Osteoblast (primary cell): ENCODE measurements at places on chromosomes 12 and 14.

GRCh38 chr14:54767139-54767431 is 135.5 kb downstream of the GCH1 start:
- DNase-seq = no peak

- peak; percentile 64 for DNase-seq
Observed at GRCh38 chr14:51053157-51053556, 41.7 kb downstream of the TRIM9 start.

GRCh38 chr14:72826039-72826438 is 67.9 kb downstream of the DPF3 start:
- no peak for DNase-seq

- peak; percentile 49 for DNase-seq
Observed at GRCh38 chr12:114678028-114678427, 5.9 kb downstream of the TBX3 start.

DNA sequence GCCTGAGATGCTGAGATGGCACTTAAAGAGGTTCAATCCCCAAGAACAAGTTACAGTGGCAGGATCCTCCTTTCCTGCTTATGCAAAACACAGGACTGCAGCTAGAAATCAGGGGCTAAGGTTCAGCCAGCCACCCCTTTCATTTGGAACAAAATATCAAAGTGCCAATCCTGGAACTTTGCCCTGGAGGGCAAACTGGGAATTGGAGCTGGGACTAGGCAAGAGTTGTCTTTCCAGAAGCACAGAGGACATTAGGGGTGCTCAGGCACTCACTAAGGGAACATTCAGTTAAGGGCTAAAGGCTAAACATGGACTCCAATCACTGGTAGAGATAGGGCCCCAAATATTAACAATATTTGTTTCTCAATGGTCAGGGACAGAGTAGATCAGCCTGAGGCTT is 237.2 kb downstream of the EMP1 start:
- DNase-seq = no peak

DNA sequence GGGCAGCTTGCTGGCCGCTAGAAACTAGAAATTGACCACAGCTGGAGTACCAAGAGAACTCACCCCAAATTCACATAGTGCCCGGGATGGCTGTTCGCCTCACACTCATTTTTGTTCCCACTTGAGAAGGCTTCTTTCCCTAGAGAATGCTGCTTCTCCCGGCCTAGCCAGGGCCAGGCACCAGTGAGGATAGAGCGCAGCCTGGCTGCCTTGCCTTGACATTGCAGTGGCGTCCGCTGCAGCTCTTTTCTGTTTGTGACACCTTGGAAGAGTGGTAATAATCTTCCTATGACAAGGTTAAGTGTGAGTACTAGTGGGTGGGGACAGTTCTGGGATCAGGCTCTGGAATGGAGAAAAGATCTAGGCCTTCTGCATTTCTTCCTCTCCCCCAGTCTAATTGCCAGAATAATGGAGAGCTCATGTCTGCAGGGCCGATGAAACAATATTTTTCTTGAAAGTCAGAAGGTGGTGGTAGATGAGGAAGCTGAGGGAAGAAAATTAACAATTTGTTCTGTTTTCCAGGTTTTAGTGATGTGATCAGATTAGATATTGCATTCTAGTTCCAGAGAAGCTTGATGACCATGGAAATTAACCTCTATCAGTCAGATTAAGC is 3.7 kb downstream of the TMEM253 start:
- DNase-seq = peak; percentile 94

- DNase-seq = peak; percentile 94
Observed at GRCh38 chr12:124236625-124237031, 58.3 kb upstream of the RFLNA start.

GRCh38 chr12:28870839-28871440 is 278.1 kb upstream of the FAR2 start:
- DNase-seq = no peak

DNA sequence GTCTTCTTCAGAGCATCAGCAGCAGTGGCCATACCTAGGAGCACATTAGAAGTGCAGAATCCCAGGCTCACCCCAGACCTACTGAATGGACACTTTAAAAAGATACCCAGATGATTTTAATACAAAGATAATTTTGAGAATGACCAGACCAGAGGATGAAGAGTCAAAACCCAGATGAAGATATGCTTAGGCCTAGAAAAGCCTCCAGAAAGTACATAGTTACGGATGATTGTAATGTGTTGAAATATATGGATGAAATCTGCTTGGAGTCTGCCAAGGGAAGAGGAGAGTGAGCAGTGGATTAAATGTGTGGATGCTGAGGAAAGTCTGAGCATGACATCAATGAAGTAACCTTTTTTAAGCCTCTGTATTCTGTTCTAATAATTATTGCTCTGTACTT is 245.7 kb downstream of the CNTN1 start:
- no peak for DNase-seq

- DNase-seq = no peak
Observed at GRCh38 chr14:68661226-68662225, 131.3 kb downstream of the ZFP36L1 start.

- peak; percentile 89 for DNase-seq
Observed at GRCh38 chr14:70981000-70981952, 74.0 kb downstream of the PCNX1 start.

- peak; percentile 83 for DNase-seq
Observed at GRCh38 chr14:100617410-100618317, 30.4 kb upstream of the BEGAIN start.

- DNase-seq = no peak
Observed at GRCh38 chr12:118463677-118464076, 87.3 kb downstream of the SUDS3 start.

DNA sequence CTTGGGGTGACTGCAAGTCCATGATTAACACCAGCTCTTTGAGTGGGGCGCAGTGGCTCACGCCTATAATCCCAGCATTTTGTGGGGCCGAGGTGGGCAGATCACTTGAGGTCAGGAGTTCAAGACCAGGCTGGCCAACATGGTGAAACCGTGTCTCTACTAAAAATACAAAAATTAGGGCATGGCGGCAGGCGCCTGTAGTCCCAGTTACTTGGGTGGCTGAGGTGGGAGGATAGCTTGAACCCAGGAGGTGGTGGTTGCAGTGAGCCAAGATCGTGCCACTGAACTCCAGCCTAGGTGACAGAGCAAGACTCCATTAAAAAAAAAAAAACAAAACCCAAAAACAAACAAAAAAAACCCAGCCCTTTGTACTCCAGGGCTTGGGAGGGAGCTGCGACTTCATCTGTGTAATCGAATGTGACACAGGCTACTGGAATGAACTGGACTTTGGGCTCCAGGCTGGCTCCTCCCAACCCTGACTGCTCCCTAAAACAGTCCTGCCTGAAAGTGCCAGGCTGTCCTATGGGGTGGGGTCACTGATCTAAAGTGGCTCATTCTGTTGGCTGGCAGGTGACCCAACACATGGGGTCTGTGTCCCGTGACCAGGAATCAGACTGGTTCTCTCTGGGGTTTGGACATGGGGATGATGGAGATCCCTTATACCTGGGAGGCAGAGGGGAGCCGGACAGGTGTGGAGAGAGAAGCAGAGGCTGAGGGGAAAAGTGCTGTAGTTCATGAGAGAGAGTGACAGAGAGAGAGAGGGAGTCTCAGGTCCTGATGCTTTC is 9.3 kb upstream of the C12orf43 start:
- peak; percentile 77 for DNase-seq

GRCh38 chr12:103397536-103397935 is 98.2 kb downstream of the C12orf42 start:
- no peak for DNase-seq

DNA sequence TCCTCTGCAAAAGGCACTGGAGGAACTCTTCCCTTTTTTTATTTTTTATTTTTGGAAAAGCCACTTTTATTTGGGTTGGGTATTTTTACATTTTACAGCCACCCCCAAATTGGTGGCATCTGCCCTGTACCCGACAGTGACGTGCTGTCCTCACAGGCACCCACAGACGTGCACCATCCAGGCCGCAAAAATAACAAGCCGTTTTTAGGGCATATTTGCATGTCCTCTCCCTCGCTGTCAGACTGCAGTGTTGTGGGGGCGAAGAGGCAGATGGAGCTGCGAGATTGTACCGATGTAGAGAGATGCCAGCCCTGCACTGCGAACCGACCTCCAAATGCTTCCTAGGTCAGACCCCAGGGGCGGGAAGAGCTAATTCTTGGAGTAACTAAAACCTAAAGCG is 12.2 kb downstream of the JDP2 start:
- no peak for DNase-seq

DNA sequence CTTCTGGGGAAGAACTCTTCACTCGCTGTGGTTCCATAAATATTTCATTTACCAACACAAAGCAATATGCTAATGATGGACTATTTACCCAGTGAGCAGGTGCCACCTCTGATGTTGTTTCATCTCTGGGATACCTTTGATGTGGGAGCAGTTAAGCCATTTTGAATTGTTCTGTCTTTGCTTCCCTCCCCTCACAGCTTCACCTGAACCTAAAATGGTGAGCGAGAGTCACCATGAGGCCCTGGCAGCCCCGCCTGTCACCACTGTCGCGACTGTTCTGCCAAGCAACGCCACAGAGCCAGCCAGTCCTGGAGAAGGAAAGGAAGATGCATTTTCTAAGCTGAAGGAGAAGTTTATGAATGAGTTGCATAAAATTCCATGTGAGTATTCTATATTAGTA is 352.7 kb downstream of the SYT1 start:
- no peak for DNase-seq

DNA sequence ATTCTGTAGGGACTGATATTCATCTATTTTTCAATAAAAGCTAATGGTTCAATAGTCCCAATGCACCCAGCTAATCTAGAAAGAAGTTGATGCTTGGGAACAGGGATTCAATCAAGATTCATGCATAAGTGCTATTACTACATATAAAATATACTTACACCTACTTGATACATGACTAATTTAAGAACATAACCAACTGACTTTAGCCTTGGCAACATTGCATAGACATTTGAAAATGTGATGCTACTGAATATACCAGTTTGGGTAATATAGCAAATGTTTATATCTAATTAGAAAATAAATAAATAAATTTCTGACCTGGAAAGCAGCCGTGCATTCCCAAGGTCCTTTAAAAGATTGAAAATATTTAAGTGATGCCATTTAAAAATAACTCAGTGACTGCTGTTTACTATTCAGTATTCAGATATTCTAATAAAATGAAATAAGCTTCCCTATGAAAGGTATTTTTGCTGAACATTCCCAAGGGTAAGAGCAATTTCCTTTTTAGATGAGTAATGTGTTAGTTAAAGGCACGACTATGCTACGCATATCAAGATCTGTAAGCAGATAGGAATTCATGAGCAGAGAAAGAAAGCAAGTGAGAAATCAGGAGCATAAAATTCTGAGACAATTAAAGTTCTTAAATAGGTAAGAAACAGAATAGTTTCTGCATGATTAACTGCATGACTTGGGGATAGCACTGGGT is 160.6 kb upstream of the SYT1 start:
- peak; percentile 69 for DNase-seq

DNA sequence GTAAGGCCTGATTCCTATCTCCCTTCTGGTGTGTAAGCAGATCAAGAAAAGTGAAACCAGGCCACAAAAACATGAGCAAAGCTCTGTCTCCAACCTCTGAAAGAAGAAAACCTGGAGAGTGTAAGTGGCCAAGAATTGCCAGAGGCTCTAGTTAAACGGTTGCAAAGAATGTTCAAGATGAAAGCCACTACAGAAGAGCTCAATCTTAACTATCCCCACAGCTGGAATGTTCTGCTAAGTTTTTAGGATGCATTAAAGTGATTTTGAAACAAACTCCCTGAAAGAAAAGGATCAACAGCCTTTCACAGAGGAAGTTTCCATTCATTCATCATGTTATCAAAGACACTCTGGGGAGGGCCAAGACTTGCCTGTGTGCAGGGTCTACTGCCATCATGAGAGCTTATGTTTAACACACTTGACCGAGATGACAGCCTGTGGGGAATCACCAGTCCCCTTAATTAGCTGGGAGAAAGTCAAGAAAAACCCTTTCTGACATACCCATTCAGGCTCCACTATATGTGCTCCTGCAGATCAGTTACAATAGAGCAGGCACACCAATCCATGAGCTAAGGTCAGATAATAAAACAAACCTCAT is 128.0 kb upstream of the OVCH1 start:
- DNase-seq = peak; percentile 3

DNA sequence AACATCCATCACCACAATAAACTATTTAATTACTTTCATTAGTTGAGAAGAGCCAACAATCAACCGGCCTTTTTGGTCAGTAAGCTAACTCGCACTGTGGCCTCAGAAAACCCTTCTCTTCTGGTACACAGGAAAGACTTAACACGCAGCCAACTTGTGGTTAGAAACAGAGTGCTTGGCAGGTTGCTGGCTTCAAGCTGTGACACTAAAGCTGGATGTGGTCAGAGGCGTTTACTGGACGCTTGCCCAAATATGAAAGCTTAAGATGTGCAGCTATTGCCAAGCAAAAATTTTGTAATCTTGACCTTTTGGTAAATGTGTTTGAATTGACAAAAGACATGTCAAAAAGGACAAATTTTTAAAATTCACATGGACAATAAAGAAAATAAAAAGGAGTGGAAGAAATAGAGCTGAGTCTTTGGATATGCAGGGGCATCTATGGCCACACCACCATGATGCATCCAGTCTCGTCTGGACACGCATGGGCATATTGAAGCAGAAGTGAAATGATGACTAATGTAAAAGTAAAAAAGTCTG is 2.6 kb upstream of the KLRK1 start:
- DNase-seq = peak; percentile 50

GRCh38 chr14:23694085-23694948 is 58.2 kb downstream of the DHRS2 start:
- no peak for DNase-seq

DNA sequence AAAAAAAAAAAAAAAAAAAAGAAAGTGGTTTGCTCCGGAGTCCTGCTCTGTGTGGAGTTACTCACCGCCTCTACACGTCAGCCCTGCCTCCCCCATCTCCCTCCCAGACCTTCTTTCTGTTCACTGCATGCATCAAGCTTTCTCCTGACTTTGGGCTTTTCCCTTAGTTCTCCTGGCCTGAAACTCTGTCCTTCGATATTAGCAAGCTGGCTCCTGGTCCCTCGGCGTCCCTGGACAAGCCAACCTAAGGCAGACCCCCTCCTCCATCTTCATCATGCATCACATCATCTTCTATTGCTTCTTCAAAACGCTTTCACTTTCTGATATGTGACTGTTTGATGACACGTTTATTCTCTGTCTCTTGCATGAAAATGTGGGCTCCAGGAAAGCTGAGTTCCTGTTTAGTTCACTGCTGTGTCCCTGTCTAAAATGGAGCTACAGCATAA is 40.6 kb downstream of the SLC15A4 start:
- peak; percentile 77 for DNase-seq
